Ascending aorta (tissue), 2 donors: ENCODE measurements at places on chromosomes 5 and 9.

DNA sequence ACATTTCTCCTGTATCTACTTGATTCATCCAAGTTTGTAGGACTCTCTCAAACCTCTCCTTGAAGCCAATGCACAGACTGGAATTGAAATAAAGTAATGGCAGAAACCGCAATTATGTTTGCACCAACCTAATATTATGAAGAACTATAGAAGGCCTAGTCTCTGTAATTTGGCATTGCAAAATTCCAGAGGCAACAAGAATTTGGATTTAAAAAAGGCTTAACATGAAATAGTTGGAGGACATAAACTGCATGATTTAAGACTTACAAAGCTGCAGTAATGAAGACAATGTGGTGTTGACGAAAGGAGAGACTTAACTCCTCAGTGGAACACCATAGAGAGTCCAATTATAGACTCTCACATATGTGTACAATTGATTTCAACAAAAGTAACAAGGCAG is 117.8 kb upstream of the MINAR2 start:
- no peak for DNase-seq

- DNase-seq = no peak
Measured at GRCh38 chr9:131517761-131518190, 13.3 kb downstream of the UCK1 start.

DNA sequence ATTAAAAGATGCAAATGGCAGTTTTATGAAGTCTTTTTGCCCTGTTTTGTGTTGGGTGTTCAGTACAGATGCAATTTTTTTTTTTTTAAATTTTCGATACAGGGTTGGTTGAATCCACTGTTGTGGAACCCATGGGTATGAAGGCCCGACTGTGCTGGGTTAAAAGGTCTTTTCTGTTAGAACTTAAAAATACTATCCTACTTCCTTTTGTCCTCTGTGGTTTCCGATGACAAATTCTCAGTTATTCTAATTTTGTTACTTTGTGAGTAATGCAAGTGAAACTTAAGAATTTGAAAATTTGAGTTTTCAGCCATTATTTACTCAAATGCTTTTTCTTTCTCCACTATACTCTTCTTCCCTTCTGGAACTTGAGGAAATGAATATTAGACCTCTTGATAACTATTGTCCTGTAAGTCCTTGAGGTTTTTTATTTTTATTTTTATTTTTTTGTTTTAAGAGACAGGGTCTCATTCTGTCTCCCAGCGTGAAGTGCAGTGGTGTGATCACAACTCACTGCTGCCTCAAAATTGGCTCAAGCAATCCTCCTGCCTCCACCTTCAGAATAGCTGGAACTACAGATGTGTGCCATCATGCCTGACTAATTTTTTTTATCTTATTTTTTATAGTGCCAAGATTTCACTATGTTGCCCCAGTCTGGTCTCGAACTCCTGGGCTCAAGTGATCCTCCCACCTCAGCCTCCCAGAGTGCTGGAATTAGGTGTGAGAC is 67.5 kb downstream of the ZCCHC7 start:
- no peak for DNase-seq

DNA sequence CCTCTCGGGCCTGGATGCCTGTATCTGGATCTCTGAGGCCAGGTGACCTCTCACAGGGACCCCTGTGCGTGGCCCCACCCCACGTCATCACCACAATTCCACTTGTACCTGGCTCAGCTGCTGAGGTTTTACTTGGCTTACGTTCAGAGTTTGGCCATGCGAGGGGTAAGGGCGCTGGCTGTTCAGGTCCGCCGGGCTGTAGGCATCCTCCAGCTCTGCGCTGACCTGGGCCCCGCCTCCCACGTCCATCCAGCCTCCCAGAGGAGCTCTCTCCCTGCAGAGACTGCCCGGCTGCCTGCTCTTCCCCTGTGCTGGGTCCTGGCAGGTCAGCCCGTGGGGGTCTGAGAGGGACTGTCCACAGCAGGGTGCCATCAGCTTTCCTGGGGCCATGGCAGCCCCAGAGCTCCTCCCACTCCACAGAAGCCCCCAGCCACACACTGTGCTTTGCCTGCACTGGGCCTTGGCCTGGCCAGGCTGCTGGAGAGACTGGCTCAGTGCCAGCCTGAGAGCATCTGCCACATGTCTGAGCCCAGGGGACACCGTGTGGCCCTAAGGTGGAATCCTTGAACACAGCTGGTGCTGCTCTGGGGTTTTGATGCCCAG is 43.6 kb downstream of the SLC6A3 start:
- no peak for DNase-seq

- DNase-seq = peak; percentile 13
Measured at GRCh38 chr5:176447591-176447977, 601 bp upstream of the FAF2 start.

DNA sequence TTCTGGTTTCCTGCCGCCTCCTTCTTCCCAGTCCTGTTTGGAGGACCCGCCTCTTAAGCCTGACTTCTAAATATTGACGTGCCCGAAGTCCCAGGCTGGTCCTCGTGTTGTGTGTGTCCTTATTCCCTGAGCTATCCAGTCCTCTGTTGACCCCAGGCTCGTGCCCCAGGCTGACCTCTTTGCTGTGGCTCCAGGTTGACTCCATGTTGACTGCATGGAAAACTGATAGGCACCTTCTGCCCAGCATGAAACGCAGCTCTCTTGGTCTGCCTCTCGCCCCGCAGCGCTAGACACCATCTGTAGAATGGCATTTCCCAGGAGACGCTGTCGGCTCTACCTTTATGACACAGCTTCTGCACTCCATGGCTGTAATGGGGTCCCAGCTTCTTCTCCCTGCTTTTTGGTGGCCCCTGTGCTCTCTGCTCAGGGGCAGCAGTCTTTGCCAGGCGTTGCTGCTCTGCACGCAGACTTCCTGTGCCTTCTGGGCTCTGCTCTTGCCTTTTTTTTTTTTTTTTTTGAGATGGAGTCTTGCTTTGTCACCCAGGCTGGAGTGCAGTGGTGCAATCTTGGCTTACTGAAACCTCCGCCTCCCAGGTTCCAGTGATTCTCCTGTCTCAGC is 28.4 kb downstream of the EHMT1 start:
- DNase-seq = no peak

DNA sequence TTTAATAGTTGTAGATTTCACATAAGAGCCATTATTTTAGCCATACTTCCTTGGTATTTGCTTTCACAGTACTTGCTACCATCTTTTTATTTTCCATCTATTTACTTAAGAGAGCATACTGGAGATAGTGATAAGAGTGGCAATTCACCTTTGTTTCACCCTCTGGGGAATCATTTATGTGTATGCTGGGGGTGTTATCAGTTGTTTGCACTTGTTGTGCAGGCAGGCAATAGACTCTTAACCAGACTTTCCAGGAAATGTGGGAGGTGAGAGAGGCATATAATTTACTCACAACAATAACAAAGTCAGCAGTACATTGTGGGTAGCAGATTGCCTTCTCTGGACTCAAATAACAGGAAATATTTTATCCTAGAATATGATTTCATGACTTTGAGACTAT is 1018.3 kb downstream of the CDH12 start:
- no peak for DNase-seq

- DNase-seq = no peak
Measured at GRCh38 chr9:133340256-133340655, 4.3 kb upstream of the SURF6 start.

DNA sequence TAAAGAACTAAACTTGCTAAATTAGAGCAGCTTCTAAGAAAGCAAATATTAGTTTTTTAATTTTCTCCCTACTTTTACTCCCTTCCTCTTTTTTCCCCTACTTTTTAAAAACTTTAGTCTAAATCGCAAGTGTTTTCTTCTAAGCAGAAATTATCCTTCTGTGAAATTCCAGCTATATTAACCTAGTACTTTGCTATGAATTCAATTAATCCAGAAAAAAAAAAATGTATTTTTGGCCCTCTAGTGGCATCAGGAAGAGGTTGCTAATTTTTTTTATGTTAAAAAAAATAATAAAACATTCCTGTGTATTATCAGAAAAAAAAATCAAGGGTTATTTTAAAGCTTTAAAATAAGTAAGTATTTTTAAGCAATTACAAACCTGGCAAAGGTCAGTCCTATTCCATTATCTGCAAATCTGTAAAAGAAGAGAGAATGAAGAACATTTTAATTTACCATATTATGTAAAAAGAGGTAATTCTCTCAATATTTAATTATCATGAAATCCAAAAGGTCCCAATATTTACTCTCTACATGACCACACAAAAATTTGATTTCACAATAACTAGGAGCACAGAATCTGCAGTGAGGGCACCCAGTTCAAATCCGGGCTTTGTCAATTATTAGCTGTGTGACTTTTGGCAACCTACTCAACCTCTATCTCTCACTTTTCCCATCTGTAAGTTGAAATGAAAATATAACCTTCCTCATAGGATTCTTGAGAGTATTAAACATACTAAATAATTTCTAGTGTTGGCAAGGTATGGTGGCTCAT is 52.0 kb downstream of the CEMIP2 start:
- no peak for DNase-seq

GRCh38 chr9:3419893-3420292 is 105.9 kb downstream of the RFX3 start:
- DNase-seq = no peak

GRCh38 chr9:128940946-128941755 is 6.3 kb downstream of the DOLK start:
- DNase-seq = peak; percentile 49

DNA sequence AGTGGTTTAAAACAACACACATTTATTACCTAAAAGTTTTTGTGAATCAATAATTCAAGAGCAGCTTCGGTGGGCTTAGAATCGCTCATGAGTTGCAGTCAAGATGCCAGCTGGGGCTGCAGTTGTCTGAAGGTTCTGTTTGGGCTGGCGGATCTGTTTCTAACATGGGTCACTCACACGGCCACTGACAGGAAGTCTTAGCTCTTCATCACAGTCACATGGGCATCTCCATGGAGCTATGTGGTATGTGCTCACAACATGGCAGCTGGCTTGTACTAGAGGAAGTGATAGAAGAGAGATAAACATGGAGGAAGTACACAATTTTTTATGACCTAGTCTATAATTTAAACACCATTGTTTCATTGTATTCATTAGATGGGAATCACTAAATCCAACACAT is 11.2 kb downstream of the KLHL9 start:
- no peak for DNase-seq

- no peak for DNase-seq
Measured at GRCh38 chr5:178492278-178492677, 97.9 kb downstream of the COL23A1 start.

GRCh38 chr5:57889558-57889957 is 406.9 kb upstream of the ACTBL2 start:
- no peak for DNase-seq

- DNase-seq = no peak
Measured at GRCh38 chr9:90647843-90648242, 5.2 kb upstream of the DIRAS2 start.

DNA sequence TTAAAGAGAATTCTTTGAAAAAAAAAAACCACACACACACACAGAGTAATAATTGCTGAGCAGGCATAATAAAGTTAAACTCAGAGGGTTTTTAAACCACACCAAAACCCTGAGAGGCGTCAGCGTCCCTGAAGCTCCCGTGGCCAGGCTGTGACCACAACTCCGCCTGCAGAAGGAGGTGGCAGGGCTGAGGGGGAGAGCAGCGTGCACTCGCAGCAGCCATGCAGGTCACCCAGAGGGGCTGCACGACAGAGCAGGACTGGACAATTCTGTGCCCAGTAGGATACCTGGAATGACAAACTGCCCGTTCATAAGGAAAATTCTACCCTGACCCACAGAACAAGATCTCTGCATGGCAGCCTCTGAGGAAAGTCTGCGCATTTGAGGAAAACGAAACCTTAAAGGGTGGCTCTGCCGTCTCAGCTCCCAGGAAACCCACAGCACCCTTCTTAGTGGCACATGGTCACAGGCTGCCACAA is 44.0 kb downstream of the ROR2 start:
- DNase-seq = no peak

DNA sequence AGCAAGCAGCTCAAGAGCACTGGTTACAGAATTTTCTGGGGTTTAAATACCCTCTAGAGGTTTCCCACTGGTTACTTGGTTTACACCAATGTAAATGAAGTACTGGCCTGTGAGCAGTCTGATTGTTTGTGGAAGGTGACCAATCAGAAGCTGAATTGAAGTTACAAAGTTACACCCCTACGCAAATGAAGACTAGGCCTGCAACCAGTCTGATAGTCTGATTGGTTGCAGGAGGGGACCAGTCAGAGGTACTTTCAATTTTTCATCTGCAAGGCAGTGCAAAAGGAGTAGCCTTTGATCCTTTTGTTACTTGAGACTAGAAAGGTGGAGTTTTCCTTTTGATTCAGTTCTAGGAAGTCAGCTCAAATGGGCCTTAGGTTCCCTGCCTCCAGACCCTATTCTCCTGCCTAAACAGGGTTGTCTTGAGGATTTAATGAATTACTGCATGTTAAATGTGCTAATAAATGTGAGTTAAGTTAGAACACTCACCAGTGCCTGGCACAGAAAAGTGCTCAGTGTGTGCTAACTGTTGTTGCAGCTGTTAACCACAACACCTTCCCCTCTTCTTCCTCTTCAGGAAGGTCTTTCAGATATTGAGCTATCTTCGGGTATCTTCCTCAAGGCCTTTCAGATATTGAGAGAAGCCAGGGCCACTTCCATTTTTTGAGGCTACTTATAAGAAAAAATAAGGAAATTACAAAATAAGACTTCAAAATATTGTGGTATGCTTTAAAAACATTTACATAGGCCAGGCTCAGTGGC is 32.1 kb upstream of the CLINT1 start:
- DNase-seq = no peak

GRCh38 chr9:87479801-87480201 is 17.9 kb upstream of the DAPK1 start:
- no peak for DNase-seq
